ENCODE measurements at places on chromosomes 4 and X.

- DNase-seq = no peak
Observed at GRCh38 chr4:85812776-85813175, 337.8 kb downstream of the ARHGAP24 start.

DNA sequence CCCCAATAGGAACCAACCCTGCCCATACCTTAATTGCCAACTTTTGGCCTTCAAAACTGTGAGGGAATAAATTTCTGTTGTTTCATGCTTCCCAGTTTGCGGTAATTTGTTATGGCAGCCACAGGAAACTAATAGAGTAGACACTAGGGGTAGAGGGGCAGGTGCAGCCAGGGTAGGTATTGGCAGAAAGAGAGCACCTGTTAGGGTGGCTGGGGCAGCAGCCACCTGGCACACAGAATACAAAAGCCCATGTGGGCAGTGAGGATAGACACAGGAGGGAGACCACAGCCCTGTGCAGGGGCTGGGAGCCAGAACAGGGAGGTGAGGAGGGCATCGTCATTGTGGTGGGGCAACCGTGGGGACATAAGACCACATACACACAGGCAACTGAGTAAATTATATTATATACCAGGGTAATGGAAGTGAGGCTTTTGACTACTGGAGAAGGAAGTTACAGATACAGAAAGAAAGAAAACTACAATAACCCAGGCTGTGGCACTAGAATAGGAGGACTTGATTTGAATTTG is 28.2 kb downstream of the IRF2 start:
- no peak for DNase-seq

- DNase-seq = no peak
Observed at GRCh38 chr4:111519683-111520082, 625.6 kb upstream of the FAM241A start.

GRCh38 chrX:123648028-123648810 is 84.6 kb downstream of the THOC2 start:
- DNase-seq = no peak

All from activated naive CD4-positive, alpha-beta T cell treated with Interleukin-2 at 50 U/mL for 16 hours (primary cell).